Activated CD8-positive, alpha-beta memory T cell treated with anti-CD3 and anti-CD28 coated beads, Interleukin-2, amount 50 U/mL, for 48 hours (primary cell): ENCODE measurements at places on chromosomes 1 and 21.

DNA sequence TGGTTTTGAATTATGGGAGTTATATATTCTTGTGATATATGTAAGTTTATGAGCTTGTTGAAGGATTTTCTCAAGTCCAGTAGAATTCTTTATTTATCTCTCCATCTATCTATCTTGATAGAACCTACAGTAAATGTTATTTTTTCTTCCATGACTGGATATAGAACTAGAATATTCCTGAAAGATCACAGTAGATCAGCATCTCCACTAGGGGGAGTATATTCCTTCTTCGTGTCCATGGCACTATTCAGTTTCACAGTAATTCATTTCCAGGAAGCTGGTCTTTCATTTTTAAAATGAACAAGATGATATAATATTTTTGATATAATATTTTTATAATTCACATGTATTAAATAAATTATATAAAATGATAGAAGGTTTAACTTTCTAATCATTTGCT is 18.8 kb downstream of the TMPRSS15 start:
- no peak for DNase-seq

- DNase-seq = no peak
Observed at GRCh38 chr1:210246447-210246846, 13.9 kb downstream of the SERTAD4 start.

- no peak for DNase-seq
Observed at GRCh38 chr1:153646672-153647345, 11.7 kb upstream of the SNAPIN start.

- DNase-seq = no peak
Observed at GRCh38 chr1:247335882-247336281, 4.2 kb upstream of the ZNF496 start.

GRCh38 chr1:68278221-68278620 is 45.9 kb upstream of the WLS start:
- no peak for DNase-seq

DNA sequence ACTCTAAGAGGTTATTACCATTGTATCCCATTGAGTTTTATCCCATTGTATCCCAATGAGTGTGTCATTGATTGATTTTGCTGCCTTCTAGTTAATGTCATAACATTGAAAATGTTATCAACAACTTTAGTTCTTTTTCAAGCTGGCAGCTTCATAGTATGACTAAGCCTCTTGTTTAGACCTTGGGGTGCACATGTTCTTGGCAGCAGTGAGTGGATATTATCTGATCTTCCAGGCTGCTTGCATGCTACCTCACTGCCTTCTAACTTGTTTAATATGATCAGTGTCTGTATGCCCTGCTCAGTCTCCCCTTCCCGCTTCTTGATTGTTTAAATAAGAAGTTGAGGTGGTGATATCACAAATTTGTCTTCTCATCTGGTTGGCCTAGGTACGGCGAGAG is 24.6 kb downstream of the NTPCR start:
- no peak for DNase-seq

GRCh38 chr1:6011946-6012258 is 19.7 kb upstream of the NPHP4 start:
- DNase-seq = no peak

DNA sequence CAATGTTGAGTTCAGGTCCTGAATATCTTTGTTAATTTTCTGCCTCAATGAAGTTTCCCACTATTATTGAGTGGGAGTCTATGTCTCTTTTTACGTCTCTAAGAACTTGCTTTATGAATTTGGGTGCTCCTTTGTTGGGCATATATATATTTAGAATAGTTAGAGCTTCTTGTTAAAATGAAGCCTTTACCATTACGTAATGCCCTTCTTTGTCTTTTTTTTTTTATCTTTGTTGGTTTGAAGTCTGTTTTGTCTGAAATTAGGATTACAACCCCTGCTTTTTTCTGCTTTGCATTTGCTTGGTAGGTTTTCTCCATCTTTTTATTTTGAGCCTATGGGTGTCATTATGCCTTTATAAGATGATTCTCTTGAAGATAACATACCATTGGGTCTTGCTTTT is 10.9 kb downstream of the CLCA4 start:
- DNase-seq = no peak

- DNase-seq = no peak
Observed at GRCh38 chr1:12446593-12446992, 171.4 kb downstream of the DHRS3 start.

- no peak for DNase-seq
Observed at GRCh38 chr1:156708218-156708661, 2.9 kb upstream of the CRABP2 start.

DNA sequence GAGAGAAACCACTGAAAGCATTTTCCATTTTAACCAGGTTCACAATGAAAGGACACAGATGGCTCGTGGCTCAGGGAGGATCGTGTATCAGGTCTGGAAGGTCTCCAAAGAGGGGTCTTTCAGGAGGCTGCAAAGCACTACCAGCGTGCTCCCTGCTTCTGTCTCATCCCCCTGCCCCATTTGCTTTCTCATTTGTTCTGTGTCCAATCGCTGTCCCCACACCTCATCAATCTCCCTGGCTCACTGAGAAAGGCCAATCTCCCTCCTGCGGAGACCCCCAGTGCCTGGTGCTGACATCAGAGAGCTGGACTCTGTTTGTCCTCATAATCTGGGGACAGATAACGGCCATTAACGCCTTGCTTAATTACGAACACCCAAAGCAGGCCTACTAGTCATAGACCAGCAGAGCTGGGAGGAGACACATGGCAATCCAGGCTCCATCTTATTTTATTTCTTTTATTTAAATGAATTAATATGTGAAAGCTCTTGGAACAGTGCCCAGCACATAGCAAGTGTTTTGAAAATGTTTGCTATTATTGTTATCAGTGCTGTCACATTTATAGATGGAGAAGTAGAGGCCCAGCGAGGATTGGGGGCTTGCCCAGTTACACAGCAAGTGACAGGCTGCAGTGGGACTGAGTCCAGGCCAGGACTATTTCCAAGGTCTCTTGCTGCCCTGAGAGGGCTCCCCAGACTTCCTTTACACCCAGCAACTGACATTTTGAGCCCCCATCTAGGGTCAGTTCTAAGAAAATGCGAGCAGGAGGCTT is 341.0 kb upstream of the USP24 start:
- DNase-seq = no peak

- peak; percentile 75 for DNase-seq
Observed at GRCh38 chr1:46616277-46617107, at the start of gene MOB3C. Gene MOB3C (minus strand): TSS chr1:46616811. CDS start chr1:46613321, 3,490 bp downstream.

- no peak for DNase-seq
Observed at GRCh38 chr1:118563981-118564951, 379.2 kb upstream of the SPAG17 start.

GRCh38 chr1:160260406-160261382 is 1.7 kb downstream of the DCAF8 start:
- DNase-seq = no peak

- DNase-seq = no peak
Observed at GRCh38 chr1:243710467-243710866, 139.6 kb downstream of the AKT3 start.

DNA sequence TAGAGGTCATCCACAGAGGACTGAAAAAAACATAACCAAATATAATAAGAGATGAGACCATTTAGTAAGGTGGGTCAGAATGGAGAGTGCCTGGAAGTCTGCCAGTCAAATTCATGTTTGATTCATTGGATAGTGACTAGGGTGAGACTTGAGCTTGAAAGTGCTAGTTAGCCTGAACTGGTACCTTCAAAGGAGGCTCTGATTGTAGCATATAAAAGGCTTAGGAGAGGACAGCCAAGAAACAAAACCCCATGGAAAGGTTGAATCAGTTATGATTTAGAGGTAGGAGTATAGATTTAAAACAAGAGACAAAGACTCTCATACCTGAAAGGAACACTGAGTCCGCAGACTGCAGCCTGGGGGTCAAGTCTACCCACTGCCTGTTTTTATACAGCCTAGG is 44.4 kb upstream of the LRRC8C start:
- no peak for DNase-seq

DNA sequence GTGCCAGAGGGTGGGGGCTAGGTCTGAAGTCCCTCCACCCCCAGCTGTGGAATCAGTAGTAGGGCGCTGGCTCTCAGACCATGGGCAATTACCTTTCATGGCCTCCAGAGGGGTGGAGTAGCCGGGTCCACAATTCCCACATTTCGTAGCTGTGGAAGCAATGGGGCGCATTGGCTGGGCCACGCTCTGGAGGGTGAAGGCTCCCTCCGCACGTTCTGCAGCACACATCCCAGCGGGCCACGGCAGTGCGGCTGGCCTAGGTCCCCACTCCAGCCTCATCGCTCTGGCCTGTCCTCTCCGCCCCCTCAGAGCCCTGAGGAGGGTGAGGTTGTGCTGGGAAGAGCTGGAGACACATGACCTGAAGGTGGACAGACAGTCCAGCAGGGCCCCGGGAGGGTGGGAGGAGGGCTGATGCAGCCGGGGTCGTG is 2.9 kb downstream of the SELENBP1 start:
- no peak for DNase-seq

- no peak for DNase-seq
Observed at GRCh38 chr1:9590201-9590600, 1.5 kb downstream of the TMEM201 start.

GRCh38 chr1:87963556-87963955 is 634.9 kb downstream of the LMO4 start:
- DNase-seq = no peak

- no peak for DNase-seq
Observed at GRCh38 chr21:45016031-45016405, 58.4 kb upstream of the ADARB1 start.

DNA sequence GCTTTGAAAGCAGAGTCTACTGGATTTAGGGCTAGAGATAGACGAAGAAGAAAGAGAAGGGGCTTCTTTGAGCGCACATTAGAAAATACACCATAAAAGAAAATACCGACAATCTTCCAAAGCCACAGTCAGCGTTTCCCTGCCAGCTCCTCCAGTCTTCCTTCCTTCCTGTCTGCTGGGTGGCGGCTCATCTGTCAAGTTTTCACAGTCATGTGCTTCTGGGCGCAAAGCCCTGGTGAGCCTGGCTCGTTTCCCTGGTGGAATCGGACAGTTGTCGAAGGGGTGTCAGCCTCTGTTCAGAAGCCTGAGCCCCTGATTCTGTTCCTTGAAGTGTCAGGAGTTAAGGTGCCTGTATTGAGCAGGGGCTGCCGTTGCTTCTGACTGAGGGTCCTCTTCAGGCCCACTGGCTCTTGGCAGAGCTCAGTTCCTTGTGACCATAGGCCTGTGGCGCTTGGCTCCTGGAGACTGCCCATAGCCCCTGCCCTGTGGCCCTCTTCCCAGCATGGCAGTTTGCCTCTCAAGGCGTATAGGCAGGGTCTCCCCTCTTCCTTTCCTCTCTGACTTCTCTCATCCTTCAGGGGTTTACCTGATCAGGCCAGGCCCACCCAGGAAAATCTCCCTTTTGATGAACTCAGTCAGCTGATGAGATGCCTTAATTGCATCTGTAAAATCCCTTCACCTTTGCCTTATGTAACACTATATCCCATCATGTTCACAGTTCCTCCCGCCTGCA is 58.6 kb downstream of the ADARB1 start:
- DNase-seq = no peak

GRCh38 chr1:205998457-205999241 is 4.5 kb downstream of the RAB7B start:
- peak; percentile 30 for DNase-seq

GRCh38 chr1:185998391-185998790 is 264.2 kb downstream of the HMCN1 start:
- no peak for DNase-seq

DNA sequence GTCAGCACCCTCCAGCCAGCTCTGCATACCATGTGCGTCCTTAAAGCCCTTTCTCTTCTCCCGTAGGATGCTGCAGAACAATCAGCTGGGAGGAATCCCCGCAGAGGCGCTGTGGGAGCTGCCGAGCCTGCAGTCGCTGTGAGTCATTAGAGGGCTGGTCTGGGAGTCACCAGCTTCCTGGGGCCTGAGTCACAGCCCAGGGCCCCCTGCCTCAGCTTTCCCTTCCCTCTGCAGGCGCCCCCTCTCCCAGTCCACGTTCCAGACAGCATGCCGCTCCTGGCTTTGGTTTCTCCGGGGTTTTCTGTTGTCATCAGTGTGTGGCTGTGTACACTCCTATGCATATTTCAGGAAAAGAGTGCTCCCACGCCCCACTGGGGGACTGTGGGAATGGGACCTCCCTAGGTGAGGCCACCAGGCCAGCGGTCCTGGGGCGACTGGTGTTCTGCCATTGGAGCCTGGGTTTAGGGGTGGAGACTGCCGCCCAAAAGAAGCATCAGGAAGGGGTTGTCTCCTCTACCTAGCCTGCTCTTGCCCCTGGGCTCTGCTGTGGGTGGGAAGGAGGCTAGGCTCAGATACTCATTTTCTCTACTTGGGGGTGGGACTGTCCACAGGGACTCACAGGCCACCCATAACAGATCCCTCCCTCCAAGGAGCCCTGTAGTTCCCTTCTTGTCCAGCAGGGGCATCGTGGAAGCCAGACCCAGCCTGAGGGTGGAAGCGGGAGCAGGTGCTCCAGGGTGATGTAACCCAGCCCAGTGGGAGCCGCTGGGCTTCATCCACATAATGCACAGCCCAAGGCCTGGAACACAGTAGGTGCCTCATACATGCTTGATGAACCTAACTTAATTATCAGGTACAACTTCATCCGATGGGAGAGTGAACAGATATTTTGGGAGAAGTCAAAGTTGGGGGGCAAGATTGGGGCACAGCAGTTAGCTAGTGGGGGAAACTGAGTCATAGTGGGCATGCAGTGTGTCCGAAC is 42.5 kb downstream of the LGR6 start:
- peak; percentile 91 for DNase-seq

- no peak for DNase-seq
Observed at GRCh38 chr1:246609632-246610031, 43.4 kb downstream of the CNST start.

GRCh38 chr1:185401019-185401418 is 84.0 kb upstream of the IVNS1ABP start:
- DNase-seq = no peak

- no peak for DNase-seq
Observed at GRCh38 chr1:201059401-201059800, 35.9 kb upstream of the KIF21B start.

DNA sequence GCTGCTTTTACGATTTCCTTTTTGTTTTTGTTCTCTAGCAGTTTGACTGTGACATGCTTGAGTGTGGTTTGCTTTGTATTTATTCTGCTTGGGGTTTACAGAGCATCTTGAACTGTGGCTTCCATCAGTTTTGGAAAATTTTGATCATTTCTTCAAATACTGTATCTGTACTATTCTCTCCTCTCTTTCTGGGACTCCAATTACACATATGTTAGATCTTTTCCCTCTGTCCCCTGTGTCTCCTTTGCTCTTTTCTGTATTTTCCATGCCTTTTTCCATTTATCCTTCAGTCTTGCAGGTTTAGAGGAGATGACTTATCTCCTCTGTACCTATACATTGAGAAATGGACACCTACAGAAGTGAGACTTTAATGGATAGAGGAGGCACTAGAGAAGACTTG is 31.7 kb downstream of the COQ8A start:
- DNase-seq = no peak

DNA sequence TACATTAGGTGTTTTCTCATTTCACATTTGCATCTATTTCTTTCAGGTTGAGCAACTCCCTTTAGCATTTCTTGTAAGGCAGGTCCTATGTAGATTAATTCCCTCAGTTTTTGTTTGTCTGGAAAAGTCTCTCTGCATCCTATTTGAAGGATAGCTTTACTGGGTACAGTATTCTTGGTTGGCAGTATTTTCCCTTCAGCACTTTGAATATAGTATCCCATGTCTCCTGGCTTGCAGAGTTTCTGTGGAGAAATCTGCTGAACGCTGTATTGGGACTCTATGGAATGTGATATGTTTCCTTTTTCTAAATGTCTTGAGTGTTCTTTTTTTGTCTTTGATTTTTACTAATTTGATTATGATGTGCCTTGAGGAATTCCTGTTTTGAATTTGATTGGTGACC is 28.9 kb upstream of the FAM163A start:
- DNase-seq = no peak
